ENCODE measurements at places on chromosomes 6 and 20.

DNA sequence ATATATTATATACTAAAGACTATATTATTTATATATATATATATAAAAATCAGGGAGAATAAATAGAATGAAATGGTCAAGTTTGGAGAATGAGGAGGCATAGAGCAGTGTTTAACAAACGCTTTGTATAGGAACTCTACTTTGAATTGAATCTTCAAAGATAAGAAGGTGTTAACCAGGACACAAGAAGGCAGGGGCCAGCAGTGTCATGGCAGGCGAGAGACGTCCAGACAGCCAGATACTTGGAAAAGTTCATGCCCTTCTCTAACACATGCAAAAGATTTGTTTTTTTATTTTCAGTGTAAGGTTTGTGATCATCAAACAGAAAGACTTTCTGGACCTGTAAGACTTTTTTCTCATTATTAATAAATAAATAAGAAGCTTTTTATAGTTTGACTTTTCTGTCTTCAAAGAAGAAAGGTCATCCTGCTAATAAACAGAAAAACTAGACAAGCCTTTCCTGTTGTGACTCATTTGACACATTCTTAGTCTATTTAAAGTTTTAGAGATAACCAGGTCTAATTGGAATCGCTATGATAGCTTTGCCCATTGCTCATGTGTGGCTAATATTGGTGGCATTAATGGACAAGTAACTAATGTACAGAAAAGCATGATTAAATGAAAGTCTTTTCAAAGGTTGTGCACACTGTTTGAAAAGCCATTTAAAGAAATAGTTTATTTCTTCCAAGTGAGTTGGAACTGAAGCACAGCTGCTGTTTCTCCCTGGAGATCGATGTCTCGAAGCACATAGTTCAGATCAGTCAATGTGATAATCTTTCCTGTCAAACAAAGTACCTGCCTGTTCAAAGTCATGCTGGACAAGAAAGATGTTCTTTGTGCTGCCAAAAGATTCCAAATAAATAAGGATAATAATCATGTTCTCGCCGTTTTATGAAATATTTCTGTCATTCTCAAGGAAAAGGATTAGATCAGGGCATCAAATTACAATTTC, 420.4 kb upstream of the OPRM1 start:
- DNase-seq, result no peak

GRCh38 chr6:122052346-122052900, 347.0 kb upstream of the HSF2 start:
- DNase-seq, result no peak

DNA sequence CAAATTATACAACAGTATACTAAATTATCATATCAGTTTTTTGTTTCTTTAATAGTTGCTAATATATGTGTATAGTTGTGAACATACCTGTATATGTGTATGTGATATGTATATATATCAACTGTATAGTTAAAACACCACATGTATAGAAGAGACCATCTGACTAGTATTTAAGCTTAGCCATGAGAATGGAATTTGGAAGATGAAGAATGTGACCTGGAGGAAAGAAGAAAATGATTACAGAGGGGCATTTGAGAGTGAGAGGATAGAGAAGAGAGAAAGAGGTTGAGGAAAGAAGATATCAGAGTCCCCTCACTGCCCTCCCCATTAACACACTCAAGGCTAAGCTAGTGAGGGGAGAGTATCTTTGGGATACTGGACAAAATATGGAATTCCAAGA, 335.9 kb downstream of the BCKDHB start:
- no peak for DNase-seq

GRCh38 chr6:49264496-49264895, 198.6 kb downstream of the MMUT start:
- DNase-seq, result no peak

DNA sequence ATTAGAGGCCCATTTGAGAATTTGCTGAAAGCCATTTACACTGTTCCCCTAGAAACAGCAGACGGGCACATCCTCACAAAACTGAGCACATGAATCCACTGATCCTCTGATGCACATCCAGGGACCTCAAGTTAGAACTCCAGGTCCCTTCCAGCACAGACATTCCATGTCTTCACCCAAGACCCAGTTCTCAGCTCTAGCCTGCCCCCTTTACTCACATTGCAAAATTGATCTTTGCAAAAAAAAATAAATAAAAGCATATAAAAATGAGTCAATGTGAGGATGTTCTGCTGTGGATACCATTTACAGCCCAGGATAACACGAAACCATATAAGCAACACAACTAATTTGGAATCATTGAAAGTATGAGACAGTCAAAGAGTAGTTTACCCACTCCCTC, 458.2 kb upstream of the JARID2 start:
- no peak for DNase-seq

GRCh38 chr6:170537329-170537728, 15.8 kb downstream of the PSMB1 start:
- DNase-seq, result no peak

DNA sequence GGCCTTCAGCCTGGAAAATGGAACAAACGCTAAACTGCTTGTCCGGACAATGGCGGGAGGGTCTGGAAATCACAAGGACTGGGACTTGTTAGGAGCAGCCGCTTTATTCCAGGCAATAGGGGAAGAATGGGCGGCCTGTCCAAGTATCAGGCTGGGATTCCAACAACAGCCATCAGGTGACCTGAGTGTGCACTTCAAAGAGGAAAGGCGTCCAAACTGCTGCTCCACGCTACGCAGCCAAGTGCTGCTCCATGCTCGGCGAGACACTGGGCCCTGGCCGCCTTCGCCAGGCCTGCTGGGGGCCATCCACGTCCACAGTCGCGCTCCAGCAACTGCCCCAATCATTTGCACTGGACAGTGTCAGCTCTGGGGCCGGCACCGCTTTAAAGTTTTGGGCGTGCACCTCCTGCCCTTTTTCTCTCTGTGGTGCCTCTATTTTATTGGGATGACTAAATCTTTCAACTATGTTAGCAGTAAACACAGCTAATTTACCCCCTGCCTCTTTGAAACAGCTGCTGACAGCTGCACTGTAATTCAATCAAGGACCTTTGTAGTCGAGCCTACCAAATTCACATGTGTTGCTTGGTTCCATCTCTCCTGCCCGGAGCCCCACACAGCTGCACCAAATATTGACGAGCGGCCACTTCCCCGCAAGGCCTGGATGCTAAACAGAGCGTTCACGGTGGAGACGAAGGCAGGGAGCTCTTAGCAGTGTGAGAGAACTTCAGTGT, 98.3 kb downstream of the BMP7 start:
- DNase-seq, result no peak

DNA sequence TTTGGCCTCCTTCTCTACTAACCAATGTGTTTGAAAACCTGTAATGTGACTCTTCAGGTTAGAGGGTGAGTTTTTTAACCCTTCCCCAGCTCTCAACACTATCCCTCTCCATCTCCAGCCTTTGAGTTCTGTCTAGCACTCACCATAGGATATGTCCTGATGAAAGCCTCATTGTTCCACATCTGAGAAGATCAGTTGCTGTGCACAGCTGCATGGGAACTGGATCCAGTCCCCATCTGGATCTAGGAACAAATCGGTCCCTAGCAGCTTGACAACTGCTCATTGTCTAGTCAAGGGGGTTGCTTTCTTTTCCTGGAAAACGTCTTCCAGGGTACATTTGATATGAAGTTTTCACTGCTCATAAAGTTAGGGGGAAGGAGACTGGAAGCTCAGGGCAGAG, 45.4 kb upstream of the AGPAT4 start:
- no peak for DNase-seq

- DNase-seq, result no peak
Measured at GRCh38 chr6:13159300-13159699, 169.0 kb downstream of the TBC1D7 start.

DNA sequence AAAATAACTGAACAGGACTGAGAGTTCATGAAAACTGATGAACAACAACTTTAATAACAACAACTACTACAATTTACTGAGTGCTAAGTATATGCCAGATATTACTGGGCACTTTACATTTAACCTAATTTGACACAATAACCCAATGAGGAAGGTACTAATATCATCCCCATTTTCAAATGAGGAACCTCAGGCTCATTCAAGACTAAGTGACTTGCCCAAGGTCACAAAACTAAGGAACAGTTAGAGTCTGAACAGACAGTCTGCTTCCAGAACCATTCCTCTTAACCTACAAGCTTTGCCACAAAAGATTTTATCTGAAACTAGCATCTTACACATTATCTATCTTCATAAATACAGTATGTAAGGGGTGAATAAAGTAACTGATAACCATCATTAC, 10.6 kb upstream of the NDRG3 start:
- no peak for DNase-seq

- DNase-seq, result no peak
Measured at GRCh38 chr6:138776659-138777058, 3.1 kb downstream of the CCDC28A start.
